ENCODE measurements at places on chromosomes 4 and X.

DNA sequence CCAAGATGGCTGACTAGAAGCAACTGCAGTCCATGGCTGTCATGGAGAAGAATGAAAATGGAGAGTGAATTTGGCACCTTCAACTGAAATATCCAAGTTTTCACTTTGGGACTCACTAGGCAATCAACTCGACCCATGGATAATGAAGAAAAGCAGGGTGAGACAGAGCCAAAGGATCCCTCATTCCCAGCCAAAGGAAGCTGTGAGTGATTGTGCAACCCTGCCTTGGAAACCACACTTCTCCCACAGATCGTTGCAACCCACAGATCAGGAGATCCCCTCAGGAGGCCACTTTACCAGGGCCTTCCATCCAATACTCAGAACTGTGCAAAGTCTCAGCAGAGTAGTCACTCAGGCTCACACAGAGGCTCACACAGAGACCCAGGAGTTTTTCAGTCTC, 4.5 kb downstream of the CFAP299 start:
- no peak for DNase-seq

- DNase-seq = no peak
Observed at GRCh38 chr4:71774136-71774535, 9.7 kb downstream of the GC start.

DNA sequence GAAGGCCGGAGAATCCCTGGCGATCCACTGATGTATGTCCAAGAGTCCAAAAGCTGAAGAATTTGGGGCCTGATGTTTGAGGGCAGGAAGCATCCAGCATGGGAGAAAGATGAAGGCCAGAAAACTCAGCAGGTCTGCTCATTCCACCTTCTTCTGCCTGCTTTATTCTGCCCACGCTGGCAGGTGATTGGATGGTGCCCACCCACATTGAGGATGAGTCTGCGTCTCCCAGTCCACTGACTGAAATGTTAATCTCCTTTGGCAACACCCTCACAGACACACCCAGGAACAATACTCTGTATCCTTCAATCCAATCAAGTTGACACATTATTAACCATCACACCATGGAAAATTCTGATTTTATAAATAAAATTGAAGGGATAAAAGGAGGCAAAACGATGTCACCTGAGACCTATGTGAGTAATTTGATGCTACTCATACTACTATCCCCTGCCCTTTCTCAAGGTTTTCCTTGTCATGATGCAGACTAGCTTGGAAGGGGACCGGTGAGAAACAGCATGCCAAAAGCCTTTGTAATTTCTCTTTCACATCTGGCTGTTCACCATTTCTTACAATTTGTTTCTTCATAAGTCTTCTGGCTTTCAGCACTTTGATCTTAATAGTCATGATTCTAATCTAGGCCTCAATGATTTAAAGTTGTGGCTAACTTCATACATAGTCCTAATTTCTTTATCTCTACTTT, 9.7 kb upstream of the PYURF start:
- DNase-seq = no peak

- no peak for DNase-seq
Observed at GRCh38 chr4:108644237-108644636, 6.2 kb upstream of the OSTC start.

DNA sequence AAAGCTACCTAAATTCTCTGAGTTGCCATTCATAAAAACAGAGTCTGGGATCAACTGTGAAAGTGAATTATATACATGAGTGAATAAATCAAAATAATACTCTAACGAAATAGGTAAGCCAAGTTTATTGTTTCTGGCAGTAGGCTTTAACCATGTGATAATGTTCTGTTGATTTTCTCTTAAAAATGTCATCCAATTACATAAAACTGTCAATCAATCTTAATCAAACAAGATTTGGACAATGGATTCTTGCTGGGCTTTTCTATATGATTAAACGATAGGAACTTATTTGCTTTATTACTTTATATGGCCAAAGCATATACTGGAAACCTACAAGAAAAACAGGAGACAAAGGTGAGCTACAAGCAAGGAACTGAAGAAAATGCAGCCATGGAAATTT, 148.8 kb downstream of the INPP4B start:
- no peak for DNase-seq

DNA sequence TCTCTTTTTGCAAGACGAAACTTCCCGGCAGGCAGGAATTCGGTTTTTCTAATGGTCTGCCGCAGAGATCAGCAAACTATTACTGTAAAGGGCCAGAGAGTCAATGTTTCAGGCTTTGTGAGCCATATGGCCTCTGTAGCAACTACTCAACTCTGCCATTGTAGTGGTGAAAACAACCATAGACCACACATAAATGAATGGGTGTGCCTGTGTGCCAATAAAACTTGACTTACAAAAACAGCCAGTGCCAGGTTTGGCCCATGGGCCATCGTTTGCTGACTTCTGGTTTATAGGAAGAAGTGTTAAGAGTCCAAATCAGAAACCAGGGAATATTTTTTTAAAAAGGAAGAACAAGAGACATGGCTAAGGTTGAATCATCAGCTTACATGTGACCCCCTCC, 163.0 kb downstream of the SH3KBP1 start:
- no peak for DNase-seq

GRCh38 chr4:143163614-143164013, 21.1 kb upstream of the USP38 start:
- no peak for DNase-seq

DNA sequence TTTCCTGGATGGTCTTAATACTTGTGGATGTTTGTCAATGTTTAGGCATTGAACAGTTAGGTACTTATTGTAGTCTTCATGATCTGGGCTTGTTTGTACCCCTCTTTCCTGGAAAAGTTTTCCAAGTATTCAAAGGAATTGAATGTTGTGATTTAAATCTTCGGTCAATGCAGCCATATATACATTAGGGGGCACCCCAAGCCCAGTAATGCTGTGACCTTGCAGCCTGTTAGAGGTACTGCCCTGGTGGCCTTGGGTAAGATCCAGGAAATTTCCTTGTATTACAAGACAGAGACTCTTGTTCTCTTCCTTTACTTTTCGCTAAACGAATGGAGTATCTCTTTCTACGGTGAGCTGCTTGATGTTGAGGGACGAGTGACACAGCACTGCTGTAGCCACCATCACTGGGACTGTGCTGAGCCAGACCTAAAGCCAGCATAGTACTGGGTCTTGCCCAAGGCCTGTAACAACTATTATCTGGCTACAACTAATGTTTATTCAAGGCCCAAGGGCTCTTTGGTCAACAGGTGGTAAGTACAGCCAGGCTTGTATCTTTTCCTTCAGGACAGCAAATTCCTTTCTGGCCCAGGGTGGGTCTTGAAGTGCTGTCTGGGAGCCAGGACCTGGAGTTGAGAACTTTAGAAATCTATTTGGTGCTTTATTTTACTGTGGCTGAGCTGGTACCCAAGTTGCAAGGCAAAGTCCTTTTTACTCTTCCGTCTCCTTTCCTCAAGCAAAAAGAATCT, 118.3 kb upstream of the ATOH1 start:
- no peak for DNase-seq

Data from stimulated activated naive CD8-positive, alpha-beta T cell treated with anti-CD3 and anti-CD28 coated beads, Interleukin-15, amount 100 ng/mL, for 72 hours (primary cell).